ENCODE measurements at places on chromosomes 1 and 21.

DNA sequence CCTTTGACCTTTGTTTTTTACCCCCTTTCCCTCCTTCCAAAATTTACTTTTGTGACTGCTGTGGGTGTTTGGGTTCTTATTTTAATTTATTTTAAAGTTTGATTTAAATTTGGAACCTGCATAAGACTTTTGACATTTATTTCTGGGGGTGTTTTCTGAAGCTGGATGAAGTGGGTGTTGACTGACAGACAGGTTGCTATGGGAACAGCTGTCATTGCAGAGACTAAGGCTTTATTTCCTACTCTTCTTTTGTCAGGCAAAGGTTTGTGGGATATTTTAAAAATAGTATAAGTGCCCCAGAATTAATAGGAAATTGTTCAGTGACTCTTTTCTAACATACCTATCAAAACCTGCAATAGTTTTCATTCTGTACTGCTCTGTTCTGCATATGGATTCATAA is 290.8 kb upstream of the ESRRG start:
- DNase-seq = no peak

- no peak for DNase-seq
Measured at GRCh38 chr21:29658177-29658933, 281.4 kb downstream of the GRIK1 start.

DNA sequence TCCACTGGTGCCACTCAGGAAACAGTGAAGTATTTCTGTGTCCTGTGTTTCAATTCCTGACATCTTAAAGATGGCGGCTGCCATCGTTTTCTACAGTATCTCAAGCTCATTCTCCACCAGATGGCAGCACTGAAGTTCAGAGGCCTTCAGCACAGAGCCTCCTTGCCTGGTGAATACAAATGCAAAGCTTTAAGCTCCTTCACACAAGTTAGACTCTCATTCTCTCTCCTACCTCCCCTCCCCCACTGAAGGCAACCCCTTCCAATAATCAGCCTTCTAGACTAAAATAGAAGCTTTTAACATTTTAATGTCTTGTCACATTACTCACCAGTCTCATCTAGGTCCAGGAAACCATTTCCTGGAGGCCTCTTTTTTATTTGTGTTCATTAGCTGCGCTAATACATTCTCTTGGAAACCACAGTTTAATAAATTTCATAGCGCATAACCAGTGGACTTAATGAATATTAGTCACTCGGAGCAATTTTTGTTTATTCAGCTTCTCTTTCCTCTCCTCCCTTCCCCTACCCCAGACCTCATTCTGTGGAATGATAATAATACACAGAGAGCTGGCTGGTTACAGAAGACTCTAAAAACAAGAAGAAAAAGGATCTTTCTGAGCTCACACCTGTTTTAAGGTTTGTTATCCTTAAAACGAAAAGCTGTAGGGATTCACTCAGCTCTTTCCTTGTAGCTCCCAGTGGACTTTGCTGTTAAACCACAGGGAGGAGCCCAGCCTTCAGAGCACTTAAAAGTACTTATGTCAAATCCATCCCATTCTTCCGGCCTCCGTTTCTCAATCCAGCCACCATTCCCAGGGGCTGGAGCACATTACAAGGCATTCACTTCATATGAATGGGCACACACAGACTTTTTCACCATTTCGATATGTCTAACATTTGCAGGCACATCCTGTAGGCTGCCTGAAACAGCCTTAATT is 384.9 kb downstream of the HLX start:
- DNase-seq = no peak

- DNase-seq = no peak
Measured at GRCh38 chr1:153525088-153525728, 10.6 kb downstream of the S100A6 start.

GRCh38 chr1:115515270-115515669 is 126.5 kb upstream of the VANGL1 start:
- DNase-seq = no peak

DNA sequence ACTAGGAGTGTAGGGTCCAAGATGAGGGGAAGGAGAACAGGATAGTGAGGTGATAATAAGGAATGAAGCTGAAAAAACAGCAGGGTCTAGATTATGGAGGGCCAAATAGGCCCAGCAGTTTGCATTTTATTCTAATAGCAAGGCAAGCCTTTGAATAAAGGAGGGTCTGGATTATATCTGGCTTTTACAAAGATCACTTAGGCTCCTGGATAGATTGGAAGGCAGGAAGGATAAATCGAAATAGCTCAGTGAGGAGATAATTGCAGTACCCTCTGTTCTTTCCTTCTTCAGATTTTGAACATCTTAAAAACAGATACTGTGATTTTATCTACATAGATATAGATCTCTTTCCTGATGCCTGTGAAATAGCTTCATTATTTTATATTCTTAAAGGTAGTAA is 53.8 kb upstream of the PTGFR start:
- DNase-seq = no peak

DNA sequence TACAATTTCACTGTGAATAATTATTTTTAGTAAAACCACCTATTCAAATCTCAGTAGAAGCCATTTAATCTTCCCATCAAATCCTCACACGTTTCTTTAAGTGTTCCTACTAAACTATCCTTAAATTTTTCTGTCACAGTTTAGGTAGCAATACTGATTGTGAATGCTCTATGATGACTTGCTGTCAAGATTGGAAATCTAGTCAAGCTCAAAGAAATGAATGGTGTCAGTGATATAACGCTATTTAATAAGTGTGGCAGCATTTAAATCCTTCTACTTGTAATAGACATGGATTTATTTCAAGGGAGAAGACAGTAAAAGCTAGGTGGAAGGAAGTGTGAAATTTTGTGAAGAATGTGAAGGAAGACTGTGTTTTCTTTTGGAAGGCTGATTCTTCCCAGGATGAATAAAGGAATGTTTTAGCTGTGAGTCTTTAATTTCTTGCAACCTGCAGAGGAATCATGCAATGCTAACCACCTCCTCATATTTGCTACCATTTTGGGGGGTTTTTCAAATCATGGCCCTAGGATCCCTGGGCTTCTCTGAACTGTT is 936.7 kb upstream of the NEGR1 start:
- DNase-seq = no peak

DNA sequence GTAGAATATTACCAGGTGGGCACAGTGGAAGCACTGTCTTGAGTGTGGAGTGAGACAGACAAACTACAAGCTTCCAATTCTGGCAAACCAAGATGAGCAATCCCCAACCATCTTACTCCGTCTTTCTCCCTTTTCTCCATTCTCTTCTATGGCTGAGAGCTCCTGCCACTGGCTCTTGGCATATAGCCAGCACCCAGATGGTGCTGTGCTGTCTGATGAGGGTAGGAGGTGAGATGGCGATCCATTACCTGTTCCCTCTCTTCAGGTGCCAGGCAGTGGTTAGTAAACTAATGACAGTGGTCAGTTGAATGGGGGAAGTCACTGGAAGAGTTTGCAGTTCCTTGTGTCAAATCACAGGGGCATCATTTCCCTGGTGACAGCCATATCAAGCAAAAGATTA is 108.4 kb downstream of the FNBP1L start:
- no peak for DNase-seq

- DNase-seq = no peak
Measured at GRCh38 chr1:22334860-22335550, 116.6 kb upstream of the ZBTB40 start.

- DNase-seq = no peak
Measured at GRCh38 chr1:244315996-244316395, 135.7 kb downstream of the ADSS2 start.

GRCh38 chr1:191290441-191290840 is 812.8 kb upstream of the BRINP3 start:
- no peak for DNase-seq

- DNase-seq = no peak
Measured at GRCh38 chr1:178120088-178120487, 26.2 kb downstream of the RASAL2 start.

GRCh38 chr1:206657751-206658150 is 22.4 kb downstream of the DYRK3 start:
- DNase-seq = no peak

GRCh38 chr1:203276408-203276807 is 28.9 kb upstream of the BTG2 start:
- DNase-seq = no peak

DNA sequence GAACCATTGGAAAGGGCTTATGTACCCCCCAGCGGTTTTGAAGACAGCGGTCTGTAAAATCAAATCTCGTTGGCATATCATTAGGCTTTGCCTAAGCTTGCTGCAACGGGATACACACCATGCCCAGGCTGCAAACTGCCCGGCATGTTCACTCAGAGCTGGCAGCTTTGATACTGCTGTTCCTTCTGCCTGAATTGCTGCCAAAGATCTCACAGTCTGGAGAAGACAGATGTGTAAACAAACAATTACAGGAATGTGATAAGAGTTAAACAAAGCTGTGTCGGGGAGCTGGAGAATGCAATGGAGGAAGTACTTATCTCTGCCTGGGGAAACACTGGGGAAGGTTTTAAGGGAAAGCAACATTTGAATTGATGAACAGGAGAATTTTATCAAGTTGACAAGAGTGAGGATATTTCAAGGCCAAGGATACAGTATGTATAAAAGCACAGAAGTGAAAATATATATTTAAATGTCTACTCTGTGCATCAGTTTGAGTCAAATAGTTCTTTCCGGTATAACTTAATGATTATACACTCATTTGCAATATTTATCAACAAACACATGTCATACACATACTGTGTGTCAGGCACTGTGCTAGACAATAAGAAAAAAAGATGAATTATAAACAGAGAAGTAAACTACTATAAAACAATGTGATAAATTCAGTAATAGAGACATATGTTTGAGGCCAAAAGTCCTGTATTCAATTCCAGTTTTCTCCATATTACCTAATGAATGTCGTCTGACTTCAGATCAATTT is 29.9 kb downstream of the CHML start:
- no peak for DNase-seq

DNA sequence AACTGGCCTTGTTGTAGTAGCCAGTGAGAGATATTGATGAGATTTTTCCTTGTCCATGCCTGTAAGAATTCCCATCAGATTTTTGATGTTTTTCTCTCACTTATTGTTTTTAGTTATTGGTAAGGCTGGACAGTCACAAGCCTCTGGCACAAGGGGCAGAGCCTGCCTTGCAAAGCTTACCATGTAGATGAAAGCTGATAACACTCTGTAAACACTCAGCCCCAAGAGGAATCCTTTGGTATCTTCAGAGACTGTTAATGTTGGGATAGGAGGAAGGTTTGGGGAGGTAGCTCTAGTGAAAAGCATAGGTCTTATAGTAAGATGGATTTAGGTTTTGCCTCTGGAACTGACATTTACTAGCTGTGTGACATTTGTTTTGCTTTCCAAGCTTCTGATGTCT is 37.7 kb downstream of the MARK1 start:
- DNase-seq = no peak

DNA sequence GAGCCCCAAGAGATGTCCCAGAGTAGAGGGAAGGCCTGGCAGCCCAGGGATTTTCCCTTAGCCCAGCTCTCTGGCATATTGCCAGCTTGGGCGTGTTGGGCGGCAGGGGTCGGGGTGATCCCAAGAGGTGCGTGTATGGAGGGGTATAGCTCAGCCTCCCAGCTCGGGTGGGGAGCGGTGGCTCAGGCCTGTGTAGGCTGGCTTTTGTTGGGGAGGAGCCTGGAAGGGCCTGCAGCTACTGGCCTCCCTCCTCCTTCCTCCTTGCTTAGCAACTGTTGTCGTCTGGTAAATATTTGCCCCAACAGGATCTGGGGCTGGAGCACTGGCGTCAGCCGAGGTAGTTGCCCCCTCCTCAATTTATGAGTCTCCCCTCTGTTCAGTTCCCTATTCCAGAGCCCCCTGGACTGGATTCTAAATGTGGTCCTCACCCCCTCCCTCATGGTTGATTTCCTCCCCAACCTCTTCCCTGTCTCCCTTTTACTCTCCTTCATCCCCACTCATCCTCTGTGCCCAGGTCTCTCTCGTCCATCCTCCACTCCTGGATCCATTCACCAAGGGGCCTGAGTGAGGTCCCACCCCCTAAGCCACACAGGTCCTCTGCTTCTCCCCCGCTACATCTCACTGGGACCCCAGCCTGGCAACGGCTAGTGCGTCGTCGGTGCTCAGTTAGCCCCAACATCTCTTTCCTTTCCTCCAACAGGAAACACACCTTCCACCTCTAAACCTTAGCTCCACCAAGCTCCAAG is 10.3 kb upstream of the LMNA start:
- DNase-seq = peak; percentile 47

GRCh38 chr1:8146257-8146855 is 120.2 kb upstream of the ERRFI1 start:
- DNase-seq = no peak

DNA sequence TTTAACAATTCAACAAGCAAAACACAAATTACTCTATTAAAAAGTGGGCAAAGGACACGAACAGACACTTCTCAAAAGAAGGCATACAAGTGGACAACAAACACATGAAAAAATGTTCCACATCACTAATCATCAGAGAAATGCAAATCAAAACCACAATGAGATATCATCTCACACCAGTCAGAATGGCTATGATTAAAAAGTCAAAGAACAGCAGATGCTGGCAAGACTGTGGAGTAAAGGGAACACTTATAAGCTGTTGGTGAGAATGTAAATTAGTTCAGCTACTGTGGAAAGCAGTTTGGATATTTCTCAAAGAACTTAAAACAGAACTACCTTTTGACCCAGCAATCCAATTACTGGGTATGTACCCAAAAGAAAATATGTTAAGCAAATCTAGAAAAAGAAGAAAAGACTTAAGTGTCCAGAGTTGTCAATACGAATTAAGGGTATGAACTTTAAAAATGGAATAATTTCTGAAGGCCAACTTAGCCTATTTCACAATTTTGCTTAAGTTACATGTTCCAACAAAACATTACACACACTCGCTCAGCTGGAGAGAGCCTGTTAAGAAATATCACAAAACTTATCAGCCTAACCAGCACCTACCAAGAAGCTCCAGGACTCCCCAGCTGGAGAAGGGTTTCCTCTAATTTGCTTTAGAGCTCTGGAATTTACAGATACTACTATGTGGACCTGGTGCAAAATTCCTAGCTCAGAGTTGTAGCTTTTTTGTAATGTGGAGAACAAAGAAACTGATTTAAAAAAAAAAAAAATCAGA is 232.1 kb downstream of the DUSP10 start:
- no peak for DNase-seq

DNA sequence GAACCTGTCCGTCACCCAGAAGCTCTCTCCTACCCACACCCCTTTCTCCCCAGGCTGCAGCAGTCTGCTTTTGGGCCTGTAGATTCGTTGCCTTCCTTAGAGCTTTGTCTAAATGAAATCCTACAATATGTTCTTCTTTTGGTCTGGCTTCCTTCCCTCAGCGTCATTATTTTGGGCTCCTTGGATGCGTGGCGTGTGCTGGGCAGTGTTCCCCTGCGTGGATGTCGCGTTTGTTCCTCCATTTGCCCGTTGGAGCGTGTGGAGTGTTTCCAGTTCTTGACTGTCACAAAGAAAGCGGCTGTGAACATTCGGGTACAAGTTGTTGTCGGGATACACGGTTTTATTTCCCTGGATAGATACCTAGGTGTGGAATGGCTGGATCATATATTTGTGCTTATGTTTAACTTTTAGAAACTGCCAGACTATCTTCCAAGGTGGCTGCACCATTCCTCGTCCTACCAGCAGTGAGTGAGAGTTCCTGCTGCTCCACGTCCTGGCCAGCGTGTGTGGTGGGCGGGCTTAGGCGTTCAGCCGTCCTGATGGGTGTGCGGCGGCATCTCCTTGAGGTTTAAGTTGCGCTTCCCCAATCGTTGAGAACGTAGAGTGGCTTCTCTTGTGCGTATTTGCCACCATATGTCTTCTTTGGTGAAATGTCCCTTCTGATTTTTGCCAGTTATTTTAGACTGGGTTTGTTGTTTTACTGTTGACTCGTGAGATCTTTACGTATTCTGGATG is 31.7 kb downstream of the SKI start:
- DNase-seq = no peak
